ENCODE measurements at places on chromosomes 2 and 18.

DNA sequence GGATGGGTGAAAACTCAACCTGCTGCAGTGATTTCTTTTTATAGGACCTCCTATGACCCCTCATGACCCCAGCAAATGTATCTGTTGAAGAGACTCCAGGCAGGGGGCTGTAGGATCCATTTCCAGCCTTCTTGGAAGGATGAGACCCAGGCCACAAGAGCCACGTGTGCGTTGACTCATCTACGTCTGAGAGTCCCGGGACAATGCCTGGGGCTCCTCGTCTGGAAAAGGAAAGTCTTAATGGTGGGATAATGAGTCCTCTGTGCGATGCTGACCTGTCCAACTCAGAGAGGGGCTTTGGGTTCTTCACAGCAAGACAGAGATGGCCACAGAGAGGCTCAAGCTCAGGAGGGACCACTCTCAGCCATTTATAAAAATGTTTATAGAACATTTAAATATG, 80.8 kb downstream of the SMIM21 start:
- DNase-seq: no peak

- no peak for DNase-seq
These were observed 60.8 kb downstream of the EFEMP1 start for GRCh38 chr2:55862673-55863390.

DNA sequence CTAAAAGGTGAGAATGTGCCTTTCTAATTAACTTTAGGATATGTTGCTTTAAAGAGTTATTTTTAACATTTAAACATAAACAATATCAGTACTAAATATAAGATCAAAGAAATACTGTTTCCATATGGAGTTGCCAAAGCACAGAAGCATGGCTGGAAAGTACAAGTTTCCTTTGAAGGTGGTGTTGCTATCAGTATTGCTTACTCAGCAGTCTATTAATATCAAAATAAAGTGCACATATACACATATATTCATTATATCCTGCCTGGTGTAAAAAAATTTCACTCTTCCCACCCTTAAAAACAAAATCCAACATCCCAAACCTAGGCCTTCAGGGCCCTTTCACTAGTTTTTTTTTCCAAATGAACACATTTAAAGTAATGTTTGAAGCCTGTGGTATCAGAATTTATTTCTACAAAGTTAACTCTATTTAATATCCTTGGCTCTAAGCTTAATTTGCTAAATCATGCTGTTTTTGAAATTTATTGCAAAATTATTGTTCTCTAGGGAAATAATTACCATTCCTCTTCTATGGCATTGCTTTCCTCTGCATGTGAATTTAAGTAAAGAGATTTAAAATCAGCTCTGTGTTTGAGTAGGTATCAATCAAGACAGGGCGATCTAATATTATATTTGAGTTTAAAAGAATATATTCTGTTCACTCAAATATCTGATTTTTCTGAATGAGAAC, 192.7 kb upstream of the MEIS1 start:
- no peak for DNase-seq

GRCh38 chr2:192049362-192049761, 145.4 kb downstream of the TMEFF2 start:
- no peak for DNase-seq

DNA sequence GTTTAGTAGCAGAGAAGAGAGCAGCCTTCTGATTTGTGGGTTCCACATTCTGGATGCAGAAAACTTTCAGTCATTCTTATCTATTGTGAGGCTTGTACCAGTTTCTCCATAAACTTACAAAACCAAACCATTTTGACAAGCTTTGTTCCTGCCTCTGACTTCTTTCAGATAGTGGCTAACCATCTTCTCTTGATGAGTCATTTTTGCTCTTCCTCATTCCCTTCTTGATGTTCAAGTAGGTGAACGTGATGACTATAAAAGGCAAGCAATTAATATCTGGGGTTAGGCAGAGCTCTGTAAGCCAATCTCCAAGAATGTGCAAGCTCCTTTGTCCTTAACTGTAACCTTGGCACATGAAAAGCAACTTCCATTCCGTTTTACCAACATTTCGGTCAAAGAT, 2083.1 kb upstream of the PIK3C3 start:
- DNase-seq: no peak

GRCh38 chr2:437756-438393, 150.0 kb upstream of the ALKAL2 start:
- peak; percentile 39 for DNase-seq

GRCh38 chr2:750628-751027, 73.4 kb upstream of the TMEM18 start:
- no peak for DNase-seq

DNA sequence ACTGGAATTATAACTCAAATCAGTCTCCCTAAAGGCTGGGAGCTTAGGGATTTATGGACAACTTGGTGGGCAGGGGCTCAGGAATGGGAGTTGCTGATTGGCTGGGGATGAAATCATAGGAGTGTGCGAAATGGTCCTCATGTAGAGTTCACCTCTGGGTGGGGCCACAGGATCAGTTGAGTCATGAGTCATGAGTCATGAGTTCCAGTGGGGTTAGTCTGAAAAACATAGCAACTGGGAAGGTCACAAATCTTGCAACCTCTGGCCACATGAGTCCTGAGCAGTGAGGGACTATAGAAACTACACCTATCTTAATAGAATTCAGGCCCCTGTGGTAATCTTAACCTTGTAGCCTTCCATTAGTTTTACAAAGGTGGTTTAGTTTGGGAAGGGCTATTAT, 383.3 kb downstream of the RBM43 start:
- no peak for DNase-seq

- DNase-seq: no peak
These were observed 295.2 kb downstream of the SRBD1 start for GRCh38 chr2:45315861-45316260.

DNA sequence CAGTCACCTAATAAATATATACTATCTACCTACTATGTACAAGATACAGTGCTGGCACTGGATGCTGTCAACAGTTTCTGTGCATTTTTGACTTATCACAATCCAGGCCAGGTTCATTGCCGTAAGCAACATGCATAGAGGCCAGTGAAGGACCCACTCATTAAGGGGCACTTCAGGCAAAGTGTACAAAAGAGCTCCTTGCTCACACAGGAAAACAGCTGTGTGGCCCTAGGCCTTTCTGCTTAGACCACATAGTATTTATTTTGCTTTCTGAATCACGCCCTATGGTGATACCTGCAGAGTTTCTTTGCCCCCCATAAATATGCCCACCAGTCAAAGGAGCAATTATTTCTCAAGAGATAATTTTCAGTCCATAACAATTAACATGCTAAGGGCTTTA, 39.6 kb upstream of the STAT4 start:
- no peak for DNase-seq

DNA sequence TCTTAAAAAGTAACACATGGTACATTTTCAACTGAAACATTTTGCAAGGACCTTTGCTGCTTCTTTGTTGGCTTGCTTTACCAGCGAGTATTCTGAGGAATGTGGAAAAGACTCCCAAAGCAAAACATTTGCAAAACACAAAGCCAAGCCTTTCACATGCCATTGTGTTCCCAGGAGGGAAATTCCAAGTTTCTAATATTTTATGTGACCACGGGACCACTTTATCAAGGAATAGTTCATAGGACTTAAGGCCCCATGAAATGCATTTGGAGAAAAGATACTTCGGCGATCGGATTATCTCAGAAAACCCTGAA, 26.2 kb downstream of the CYP27C1 start:
- no peak for DNase-seq

DNA sequence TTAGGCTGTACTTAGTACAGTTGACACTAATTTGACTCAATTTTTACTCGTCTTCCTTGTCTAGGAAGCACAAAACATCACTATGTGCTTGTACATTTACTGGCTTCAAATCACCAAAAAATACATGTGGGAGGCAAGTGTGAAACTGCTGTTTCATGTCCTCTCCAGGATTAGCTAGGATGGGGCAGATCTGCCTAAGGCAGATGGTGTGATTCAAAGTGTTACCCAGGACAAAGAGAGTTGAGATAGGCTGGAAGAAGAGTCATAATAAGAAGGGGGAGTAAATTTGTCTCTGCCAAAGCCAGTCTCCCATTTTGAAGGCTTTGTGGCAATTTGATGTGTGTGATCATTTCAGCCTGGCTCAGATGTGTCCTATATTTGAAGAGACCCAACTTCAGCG, 821.6 kb upstream of the ZEB2 start:
- DNase-seq: no peak

DNA sequence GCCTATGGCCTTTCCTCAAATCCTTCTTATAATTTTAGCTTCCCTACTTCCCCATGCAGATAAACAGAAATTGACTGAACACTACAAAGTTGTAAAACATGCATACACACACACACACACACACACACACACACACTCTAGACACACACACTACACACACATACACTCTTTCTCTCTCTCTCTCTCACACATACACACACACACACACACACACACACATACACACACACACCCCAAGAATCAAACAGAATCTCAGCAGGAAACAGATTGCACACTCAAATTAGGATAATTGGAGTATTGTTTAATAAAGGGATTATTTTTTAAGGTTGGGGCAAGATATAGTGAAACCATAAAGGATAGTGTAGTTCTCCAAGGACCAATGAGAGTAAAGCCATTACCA, 152.2 kb upstream of the SP5 start:
- no peak for DNase-seq

DNA sequence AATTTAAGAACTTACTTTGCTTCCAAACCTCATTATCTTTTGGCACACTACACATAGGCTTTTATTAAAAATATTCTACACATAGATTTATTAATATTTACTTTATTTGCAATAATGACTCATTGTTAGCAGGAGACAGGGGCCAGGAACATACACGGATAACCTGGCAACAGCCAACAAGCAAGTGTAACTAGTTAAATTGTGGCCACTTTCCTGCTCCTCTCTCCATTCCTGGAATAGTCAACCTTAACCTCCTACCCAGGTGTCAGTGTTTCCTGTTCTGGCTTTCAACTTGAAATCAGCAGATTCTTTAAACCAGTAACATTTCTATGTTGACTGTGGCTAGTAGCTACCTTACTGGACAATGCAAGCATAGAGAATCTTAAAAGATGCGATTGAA, 26.5 kb downstream of the ACVR1 start:
- DNase-seq: no peak

GRCh38 chr2:70132244-70133126, 45.2 kb downstream of the PCBP1 start:
- peak; percentile 60 for DNase-seq

- DNase-seq: no peak
These were observed 441.6 kb upstream of the PIK3C3 start for GRCh38 chr18:41513438-41513837.

GRCh38 chr2:221228214-221228769, 343.8 kb downstream of the EPHA4 start:
- DNase-seq: no peak

- DNase-seq: no peak
These were observed 193.0 kb downstream of the TTC32 start for GRCh38 chr2:19708776-19709175.

DNA sequence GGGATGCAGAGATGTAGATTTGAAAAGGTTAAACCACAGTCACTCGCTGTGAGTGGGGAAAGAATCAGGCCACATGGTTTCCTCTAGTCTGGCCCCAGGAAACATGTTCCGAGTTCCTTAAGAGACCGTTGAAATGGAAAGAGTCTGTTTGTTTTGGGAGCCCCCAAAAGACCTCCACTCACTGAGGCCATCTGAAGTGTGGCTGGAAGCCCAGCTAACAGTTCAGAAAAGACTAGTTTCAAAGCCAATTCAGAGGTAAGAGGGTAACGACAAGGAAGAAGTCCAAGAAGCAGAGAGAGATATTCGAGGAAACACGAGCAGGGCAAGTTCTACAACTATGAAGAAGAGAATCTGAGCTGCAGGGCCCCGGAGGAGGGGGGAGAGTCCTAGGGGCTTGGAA, 61.0 kb downstream of the APOB start:
- no peak for DNase-seq

DNA sequence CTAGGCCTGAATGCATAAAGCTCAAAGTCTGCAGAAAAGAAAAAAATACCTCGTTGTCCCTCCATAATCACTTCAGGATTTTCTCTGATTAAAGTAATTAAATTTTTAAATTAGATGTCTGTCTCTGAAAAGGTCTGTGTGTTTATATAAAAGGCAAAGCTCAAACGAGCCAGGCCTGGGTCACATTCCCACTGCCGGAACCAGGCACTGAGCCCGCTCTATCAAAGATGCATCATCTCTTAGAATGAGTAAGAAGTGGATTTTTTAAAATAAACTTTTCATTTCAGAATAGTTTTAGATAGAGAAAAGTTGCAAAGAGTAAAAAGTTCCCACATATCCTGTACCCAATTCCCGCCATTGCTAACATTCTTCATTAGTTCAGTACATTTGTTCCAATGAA, 202.1 kb upstream of the KYNU start:
- no peak for DNase-seq

GRCh38 chr18:63472380-63472779, 4.4 kb upstream of the SERPINB5 start:
- DNase-seq: no peak

DNA sequence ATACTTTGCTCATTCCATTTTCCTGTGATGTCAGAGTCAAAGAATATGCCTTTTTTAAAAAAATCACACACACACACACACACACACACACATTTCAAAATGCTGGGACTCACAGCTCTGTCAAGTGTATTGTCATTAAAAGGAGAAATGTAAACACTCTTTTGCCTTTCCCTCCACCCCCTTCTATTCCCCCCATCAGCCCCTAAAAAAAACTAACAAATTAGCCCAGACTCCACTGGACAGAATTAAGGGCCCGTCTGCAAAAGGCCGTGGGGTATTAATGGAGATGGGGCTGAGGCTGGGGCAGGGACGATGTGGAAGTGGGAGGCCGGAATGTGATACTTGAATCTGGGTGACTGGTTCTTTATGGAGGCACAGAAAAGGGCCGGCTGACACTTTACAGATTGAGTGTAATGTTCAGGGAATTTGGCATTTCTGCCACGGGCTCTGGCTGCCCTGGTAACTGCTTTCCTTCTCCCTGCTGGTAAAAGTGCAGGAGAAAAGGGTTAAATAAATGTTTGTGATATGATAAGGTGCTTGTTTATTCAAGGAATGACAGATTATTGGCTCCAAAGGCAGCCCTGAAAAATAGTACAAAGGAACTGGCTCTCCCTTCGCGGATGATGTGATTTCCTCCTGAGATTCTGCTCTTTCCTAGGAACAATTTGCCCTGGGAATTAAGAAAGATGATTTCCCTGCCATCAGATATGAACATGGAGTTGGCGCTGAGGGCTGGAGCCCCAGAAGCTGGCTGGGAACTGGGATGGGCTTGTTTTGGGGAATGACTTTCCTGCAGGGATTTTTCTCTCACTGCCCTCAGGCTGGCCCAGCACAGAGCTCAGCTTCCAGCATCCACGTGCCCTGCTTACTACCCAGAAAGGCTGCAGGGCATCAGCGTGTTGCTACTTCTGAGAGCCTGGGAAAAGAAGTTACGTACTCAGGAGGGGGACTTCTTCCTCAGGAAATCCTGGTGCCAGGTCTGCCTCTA, 52.8 kb upstream of the CTAGE1 start:
- no peak for DNase-seq

- DNase-seq: no peak
These were observed 328 bp downstream of the DTYMK start for GRCh38 chr2:241686324-241686649.

- no peak for DNase-seq
These were observed 105.1 kb downstream of the KCNF1 start for GRCh38 chr2:11016735-11017388.
